NCI-H2081 treated with DMSO at 0.1 percent for 48 hours (cell line): ENCODE measurements at places on chromosomes 4 and X.

GRCh38 chr4:45006078-45006477 is 279.7 kb upstream of the GNPDA2 start:
- DNase-seq: no peak

DNA sequence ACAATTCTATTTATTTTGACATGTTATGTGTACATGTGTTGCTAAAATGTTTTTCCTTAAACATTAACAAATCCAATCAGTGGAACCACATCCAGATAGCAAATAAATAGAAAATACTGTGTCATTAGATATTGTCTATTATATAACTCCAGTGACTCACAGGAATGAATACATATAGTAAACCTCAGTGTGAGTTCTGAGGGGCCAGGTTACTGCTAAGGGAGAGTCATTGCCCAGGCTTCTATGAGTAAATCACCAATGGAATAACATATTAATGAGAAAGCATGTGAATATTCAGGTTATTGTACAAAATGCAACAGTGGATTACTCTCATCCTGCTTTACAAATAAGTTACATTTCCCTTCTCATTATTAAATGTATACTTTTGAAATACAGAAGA is 27.2 kb downstream of the TACR3 start:
- no peak for DNase-seq

DNA sequence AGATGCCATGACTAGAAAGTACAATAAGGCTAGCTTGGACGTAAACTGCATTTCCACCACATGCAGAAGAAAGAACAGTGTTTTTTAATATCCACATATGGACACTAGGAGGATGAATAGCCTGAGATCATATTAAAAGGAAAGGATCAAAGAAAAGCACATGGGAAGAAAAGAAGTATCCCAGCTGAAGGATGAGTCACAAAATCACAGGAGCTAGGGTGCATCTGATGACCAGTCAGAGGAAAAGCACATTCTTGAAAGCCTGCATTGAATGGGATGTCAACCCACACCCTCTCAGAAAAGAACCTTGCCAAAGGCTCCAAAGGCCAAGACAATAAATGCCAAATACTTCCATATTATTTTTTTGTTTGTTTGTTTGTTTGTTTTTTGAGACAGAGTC is 56.8 kb upstream of the PRDX4 start:
- DNase-seq: no peak

GRCh38 chr4:95105983-95106382 is 348.2 kb downstream of the BMPR1B start:
- DNase-seq: no peak

- DNase-seq: no peak
Observed at GRCh38 chr4:74524985-74525384, 80.0 kb downstream of the AREG start.

DNA sequence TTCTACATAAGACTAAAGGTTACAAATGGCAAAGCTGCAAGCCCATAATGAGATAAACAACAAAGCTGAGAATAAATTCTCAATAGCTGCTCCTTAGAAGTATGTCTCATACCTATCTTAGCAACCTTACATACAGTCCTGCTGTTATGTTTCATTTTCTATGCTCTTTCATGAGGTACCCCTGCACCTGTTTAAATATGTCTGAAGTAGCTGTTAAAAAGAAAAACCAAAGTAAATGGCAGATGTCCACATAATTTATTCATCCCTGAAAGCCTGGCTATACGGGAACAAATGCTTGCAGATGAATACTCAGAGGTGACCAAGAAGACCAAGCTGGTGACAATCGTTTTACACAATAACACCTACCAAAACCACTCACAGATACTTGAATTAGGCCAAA is 22.5 kb downstream of the PPA2 start:
- DNase-seq: no peak

DNA sequence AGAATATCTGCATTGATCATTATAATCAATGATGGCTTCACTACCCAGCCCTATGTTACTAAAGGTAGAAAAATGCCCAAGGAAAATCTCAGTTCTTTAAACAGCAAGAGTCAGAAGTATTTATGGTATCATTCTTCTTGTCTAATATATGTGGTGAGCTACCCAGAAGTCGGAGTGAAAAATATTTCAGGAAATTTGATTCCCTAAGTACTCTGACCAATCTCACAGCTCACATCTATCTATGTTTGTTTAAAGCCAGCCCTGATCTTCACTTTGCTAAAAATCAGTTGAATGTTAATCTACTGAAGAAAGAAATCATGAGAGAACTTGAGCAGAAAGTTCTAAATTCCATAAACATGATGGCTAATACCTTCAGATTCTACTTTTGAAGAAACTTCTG is 522.9 kb upstream of the SLIT2 start:
- no peak for DNase-seq
